Central memory CD4-positive, alpha-beta T cell (primary cell): ENCODE measurements at places on chromosomes 7 and 10.

- DNase-seq: no peak
These were observed 74.1 kb downstream of the RUNDC3B start for GRCh38 chr7:87702326-87702725.

- no peak for DNase-seq
These were observed 1.5 kb downstream of the ARHGAP21 start for GRCh38 chr10:24722131-24722675.

DNA sequence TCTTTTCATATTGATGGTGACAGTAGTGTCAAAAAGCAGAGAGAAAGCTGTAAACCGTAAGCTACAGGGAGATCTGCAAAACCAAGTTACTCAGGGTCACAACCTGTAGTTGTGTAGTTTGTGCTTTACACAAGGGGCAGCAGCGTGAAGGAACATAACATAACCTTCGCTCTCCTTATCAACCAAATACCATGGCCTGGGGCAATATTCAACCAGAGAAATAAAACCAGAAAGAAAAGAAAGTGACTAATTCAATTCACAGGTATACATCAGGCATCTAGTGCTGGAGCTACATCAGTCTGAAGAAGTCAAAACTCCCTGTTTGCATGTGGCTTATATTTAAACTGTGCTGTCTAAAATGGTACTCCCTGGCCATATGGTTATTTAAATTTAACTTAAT lies 224.3 kb downstream of the TWIST1 start:
- no peak for DNase-seq

GRCh38 chr7:104978460-104978859 lies 35.5 kb upstream of the KMT2E start:
- DNase-seq: no peak

DNA sequence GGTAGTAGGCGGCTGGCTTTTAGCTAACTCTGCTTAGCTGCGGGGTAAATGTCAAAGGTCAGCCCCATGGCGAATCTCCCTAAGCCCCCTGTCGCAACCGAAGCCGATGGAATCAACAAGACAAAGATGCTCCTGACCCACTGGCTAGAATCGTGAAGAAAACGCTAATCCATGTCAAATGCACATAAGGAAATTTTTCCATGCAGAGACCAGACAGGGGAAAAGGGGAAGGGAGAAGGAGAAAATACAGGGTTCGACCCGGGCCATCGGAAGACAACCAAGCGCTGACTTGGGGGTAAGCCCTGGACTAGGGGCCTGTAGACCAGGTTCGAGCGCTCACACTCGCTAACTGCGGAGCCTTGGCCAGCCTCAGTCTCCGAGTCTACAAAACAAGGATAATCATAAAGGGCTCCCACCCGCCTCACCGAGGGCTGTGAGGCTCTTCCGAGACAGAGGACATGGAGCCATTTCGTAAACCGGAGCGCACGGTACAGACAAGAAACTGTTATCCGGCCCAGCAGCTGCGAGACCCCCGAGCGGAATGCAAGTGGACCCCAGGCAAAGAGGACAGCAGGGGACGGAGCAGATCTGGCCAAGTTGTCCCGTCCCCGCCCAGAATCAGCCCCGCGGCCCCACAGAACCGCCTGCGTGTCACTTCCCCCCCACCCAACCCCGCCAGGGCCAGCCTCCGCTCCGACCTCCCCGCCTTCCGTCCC lies 507 bp downstream of the SAR1A start:
- no peak for DNase-seq

GRCh38 chr7:88480271-88480670 lies 173.6 kb upstream of the STEAP4 start:
- no peak for DNase-seq

GRCh38 chr10:61301575-61301974 lies 151.6 kb downstream of the TMEM26 start:
- DNase-seq: no peak

DNA sequence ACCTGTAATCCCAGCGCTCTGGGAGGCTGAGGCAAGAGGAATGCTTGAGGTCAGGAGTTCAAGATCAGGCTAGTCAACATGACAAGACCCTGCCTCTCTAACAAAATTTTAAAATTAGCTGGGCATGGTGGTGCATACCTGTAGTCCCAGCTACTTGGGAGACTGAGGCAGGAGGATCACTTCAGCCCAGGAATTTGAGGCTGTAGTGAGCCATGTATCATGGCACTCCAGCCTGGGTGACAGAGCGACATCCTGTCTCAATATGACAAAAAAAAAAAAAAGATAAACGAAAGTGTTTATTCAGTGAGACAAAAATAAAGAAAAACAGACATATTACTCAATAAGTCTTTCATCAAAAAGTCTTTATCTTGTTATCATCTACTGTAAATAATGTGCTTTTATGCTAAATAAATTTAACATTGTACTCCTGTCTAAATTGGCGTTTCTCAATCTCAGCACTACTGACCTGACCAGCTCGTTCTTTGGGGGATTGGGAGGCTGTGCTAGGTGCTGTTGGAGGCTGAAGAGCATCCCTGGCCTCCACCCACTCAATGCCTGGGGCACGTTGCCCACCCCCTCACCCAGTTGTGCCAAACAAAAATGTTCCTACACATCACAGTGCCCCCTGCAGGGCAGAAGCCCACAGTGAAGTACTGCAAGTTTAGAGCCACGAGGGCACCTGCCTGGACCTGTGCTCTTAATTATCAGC lies 57.7 kb downstream of the NCAPG2 start:
- DNase-seq: no peak

DNA sequence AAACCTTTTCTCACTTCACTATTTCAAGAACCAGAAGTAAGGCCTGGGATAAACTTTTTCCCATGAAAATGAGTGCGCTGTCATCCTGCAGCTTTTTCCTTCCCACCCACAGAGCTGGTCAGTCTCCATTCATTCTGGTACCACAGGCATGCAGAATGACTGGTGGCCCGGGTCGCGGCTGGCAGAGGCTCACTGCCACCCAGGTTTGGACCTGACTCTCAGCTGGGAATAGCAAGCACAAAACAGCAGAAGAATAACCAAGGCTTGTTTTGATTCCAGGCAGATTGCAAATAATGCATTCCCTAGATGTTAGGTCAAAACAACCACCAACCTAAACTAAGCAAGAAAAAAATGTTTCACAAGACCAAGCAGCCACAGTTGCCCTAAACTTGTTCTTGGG lies 190.5 kb upstream of the NRP1 start:
- DNase-seq: no peak

DNA sequence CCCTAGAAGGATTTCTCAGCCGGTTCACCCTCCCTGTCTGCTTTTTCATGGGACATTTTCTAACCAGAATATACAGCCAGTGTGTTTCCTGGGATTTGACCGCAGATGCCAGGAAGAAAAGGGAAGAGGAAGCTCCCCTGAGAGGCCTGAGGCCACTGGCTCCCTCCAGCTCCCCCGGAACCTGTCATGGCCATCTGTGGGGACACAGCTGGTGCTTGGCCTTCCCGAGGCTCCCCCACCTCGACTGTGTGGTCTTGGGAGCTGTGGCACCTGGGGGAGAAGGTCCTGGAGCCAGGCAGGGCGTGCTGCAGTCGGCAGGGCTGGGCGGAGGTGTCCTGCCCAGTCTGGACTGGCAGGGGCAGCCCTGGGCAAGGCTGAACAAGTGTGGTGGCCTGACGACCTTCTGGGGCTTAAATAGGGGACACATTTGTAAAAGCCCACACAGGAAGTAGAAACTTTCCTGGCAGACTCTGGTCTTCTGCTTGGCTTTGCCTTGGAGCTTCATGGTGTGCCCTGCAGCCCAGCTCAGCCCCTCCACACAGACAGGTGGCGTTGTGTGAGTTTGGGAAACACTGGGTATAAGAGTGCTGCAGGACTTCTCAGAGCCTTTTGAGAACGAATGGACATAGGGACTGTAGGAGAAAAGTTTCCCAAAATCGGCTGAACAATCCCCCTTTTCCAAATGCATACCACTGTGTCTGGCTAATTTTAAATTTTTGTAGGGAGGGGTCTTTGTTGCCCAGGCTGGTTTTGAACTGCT lies 6.8 kb downstream of the BRI3 start:
- no peak for DNase-seq

- DNase-seq: no peak
These were observed 47.8 kb downstream of the CH25H start for GRCh38 chr10:89159316-89159715.

DNA sequence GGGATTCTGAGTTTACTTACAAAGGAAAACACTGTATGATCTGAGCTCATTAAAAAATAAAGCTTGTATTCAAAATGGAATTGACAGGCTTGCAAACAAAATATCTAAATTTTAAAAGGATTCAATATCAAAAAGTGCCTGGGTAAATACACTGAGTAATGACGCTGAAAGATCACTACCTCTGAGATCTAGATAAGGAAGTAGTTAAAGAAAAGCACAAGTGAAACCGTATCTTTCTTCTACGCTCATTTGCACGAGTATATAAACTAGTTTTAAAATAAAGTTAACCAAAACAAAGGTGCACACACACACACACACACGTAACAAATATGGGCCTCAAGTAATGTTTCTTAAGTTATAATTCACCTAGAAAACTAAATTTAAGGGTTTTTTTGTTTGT lies 93.4 kb downstream of the SNX13 start:
- DNase-seq: no peak

- DNase-seq: no peak
These were observed 287.4 kb downstream of the EXOC4 start for GRCh38 chr7:133540096-133540860.

GRCh38 chr7:90698616-90699015 lies 102.5 kb downstream of the CDK14 start:
- DNase-seq: no peak

DNA sequence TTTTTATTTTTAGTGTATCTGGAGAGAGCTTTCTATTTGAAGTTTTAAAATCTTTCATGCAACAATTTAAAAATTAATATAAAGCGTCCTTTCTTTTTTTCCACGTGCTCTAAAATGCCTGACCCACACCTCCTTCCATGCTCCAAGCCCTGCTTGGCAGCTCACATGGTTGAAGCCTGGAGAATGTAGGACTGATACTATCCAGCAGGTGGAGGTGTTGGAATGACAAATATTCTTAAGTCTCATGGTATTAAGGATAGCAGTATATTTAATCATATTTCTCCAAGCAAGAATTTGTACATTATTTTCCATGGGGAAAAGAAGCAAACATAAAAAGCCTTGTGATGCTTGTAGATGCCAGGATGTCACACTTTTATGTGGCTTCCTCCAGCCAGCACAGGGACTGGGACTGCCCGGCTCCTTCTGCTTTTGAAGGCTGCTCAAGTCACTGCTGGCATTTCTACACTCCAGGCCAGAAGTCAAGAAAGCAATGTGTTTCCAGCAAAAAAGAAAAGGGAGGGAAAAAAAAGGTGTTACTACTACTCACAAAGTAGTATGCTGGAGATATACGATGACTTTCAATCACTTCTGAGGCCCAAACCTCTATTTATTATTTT lies 49.7 kb downstream of the BZW2 start:
- DNase-seq: no peak

- no peak for DNase-seq
These were observed 117.5 kb upstream of the UNC5B start for GRCh38 chr10:71094712-71095390.

DNA sequence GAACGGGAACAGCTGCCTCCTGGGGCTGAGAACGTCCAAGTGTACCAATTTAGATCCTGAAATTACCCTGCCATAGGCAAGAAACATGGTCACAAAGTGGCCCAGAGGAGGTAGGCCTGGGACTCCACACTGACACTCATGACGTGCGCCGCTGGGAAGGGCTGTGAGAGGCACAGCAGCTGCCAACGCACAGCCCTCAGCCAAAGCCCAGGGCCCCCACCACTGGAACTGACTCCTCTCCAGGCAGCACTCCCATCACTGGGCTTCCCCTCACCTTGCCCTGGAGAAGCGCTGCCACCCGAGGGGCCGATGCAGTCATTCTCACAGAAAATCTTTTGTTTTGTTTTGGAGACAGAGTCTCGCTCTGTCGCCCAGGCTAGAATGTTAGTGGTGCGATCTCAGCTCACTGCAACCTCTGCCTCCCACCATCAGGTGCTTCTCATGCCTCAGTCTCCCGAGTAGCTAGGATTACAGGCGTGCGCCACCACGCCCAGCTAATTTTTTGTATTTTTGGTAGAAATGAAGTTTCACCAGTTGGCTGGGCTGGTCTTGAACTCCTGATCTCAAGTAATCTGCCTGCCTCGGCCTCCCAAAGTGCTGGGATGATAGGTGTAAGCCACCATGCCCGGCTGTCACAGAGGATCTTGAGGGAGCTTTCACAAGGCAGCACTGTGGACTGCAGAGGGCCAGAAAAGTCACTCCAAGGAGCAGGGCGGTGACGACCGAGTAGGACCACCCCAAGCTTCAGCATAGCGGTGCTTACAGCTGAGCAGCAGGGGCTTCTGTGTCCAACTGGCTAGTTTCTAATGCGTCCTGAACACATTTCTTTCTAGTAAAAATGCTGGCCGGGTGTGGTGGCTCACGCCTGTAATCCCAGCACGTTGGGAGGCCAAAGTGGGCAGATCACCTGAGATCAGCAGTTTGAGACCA lies 13.5 kb downstream of the GUSB start:
- no peak for DNase-seq

- no peak for DNase-seq
These were observed 176.1 kb upstream of the PHYHIPL start for GRCh38 chr10:59000162-59000825.

- no peak for DNase-seq
These were observed 77.6 kb upstream of the ZMIZ1 start for GRCh38 chr10:78991187-78991586.

DNA sequence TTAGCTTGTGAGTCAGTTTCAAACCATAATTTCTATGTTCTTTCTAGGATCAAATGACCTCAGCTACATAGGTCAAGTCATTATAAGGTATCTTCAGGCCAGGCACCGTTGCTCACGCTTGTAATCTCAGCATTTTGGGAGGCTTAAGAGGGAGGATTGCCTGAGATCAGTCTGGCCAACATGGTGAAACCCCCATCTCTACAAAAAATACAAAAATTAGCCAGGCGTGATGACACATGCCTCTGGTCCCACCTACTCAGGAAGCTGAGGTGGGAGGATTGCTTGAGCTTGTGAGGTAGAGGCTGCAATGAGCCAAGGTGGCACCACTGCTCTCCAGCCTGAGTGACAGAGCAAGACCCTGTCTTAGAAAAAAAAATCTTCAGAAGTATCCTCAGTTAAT lies 362.3 kb downstream of the GATA3 start:
- DNase-seq: peak; percentile 23

GRCh38 chr10:110502851-110503301 lies 5.2 kb downstream of the DUSP5 start:
- no peak for DNase-seq

DNA sequence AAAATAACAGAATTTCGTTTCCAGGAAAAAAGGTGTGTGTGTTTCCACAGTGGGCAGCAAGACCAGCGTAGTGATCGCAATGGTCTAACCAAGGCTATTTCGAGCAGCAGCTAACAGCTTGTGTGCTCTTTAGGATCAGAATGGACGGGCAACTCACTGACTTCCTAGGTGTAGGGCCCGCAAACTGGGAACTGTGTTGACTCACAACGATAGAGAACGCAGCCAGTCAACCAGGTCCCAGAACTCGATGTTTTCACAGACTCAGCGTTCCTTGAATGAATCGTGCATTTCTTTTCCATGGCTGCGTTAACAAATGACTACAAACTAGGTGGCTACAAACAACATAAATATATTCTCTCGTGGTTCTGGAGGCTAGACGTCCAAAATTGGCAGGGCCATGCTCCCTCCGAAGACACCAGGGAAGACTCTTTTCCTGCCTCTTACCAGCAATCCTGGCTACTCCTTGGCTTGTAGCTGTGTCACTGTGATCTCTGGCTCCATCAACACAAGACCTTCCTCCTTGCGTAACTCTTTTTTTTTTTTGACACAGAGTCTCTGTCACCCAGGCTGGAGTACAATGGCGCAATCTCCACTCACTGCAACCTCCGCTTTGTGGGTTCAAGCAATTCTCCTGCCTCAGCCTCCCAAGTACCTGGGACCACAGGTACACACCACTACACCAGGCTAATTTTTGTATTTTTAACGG lies 39.1 kb downstream of the PODXL start:
- no peak for DNase-seq

GRCh38 chr10:130341356-130341755 lies 205.2 kb downstream of the GLRX3 start:
- DNase-seq: no peak
